ENCODE measurements at places on chromosomes 7 and 10.

GRCh38 chr7:70940597-70940996 lies 191.3 kb upstream of the GALNT17 start:
- DNase-seq: no peak

- DNase-seq: no peak
These were observed 18.6 kb downstream of the FGFR2 start for GRCh38 chr10:121579656-121580055.

DNA sequence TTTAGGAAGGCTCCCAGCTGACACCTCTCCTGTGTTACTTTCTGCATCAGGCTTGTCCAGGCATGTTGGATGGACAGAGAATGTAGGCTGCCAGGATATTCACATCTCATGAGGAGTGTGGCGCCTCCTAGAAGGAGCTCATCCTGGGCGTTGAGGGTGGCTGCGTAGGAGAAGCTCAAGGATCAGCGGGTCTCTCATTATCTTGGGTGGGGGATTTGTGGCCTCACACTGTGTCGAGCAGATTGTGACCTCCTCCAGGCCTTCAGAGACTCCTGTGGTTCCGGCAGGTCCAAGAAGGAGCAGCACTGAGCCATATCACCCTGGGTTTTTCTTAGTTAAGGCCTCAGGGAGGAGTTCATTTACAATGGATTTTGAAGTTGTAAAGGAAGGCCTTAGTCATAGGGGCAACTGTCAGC lies 8.7 kb upstream of the COBL start:
- DNase-seq: no peak

GRCh38 chr10:31352436-31353226 lies 33.6 kb downstream of the ZEB1 start:
- DNase-seq: no peak

DNA sequence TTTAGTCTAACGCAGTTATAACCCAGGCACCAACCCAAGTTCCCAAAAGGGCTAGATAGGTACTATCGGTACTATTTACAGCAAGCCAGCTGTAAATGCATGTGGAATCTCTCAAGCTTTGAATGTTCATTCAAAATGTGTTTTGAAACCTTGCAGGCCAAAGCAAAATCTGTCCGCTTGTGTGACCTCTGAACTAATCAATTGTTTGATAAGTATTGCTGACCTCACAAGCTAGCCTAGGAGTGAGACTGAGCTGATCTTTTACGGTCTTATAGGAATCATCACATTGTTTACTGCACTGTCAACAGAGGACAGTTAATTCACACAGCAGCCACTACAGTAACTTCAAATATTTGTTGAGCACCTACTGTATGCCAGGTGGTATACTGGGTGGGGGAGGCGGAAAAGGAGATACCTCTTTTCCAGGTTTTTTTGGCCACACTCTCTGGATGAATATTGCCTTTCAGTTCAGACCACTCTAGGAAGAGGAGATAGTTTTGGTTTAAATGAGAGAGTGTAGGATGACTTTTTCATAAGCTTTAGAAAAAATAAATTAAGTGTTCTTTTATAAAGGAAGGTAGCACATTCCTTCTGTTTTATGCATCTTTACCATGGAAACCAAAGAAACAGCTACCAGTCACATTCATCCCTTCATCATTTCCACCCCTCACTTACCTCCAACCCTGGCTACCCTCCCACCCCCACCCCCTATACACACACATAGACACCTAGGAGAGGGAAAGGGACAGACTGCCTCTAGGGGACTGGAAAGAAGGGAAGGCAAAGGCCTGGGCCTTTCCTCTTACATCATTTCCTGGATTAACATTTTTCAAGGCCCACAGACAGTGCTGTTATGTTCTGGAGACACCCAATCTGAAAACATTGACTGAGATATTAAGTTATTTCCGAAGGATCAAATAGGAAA lies 2.4 kb downstream of the PAPSS2 start:
- DNase-seq: no peak

- DNase-seq: no peak
These were observed 9.7 kb downstream of the CREM start for GRCh38 chr10:35136263-35136815.

DNA sequence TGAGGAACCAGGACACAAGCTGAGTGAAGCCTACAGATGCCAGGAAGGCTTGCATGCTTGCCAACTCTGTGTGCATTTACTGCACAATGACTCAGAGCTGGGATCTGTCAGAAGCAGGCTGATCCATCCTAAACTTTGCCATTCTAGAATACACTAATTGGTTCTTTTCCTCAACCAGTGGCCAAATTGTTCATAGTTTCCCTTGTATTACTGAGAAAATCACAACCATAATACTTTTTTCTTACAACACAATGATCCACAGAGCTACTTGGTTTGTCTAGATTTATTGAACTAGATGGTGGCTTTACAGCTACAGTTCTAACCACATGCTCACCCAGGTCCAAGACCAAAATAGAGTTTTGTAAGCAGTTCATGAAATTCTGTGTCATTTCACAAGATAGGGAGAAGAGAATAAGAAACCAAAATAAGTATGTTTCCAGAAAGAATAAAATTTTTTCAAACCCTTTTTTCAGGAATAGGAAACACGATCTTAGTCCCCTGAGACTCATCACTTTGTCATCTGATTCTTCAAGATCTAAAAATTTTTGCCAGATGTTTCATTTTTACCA lies 21.0 kb upstream of the LRRC17 start:
- no peak for DNase-seq

DNA sequence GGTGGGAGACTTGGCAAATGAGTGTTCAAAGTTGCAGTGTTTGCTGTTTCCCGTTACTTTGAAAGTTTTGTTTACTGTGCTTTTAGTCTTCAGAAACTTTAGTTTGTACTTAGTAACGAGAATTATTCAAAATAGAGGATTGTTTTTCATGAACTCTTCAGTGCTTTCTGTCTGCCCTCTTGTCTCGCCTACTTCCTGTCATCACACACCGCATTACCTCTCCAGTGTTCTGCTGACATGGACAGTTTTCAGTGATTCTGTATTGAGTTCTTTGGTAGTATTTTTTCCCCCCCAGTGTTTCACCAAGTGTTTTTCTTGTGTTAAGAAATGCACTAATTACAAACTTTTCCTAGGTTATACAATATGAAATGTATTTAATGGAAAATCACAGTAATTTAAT lies 207.0 kb downstream of the MLLT10 start:
- DNase-seq: no peak

GRCh38 chr10:63595072-63595471 lies 73.9 kb downstream of the REEP3 start:
- no peak for DNase-seq

DNA sequence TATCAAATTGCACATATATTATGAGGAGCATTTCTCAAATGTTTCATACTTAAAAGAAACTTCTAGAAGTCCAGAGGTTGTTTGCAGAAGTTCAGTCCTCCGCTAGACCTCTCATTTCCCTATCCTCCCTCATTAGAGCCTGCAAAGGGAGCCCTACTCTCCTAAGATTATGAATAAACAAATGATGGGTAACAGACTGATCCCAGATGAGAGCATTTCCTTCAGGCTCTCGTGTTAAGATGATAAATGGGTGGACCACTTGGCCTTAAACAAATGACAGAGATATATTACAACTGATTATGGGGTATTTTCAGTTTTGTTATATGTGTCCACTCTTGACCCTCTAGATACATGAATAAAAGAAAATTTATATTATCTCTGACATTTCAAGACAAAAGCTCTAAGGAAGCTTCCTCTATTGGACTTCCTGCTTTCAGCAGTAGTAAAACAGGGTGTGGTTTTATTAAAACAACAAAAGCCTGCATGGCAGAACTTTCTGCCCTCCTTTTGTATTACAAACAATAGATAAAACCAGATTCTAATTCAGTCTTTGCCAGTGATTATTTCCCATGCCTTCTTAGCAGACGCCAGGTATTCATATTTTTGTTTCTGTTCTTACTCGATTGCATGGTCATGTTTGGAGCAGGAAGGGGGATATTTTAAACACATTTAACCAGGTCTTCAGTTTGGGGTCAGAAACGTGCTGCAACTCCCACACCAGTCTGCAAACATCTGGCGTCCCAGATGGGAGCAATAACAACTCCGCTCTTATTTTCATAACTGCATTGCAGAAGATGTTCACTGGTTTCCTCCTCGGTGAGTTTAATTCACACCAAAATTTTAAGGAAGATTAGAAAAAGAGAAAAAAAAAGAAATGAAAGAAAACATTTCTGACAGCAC lies 52.4 kb upstream of the FAM204A start:
- no peak for DNase-seq

DNA sequence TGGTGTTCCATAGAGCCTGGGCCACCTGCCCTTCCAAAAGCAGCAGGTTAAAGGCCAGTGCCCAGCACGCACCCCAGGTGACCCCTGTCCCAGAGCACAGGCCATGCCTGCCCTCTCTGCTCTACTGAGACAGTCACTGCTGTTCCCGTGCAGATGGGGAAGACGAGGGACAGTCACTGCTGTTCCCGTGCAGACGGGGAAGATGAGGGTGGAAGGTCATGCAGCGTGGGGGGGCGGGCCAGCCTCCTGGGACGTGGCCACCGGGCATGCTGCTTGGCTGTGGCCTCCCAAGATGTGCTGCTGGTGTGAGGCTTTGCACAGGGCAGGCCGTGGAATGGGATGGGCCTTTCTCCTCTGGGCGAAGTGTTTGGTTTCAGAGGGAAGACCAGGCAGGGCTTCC lies 18.4 kb downstream of the LRRC27 start:
- DNase-seq: no peak

DNA sequence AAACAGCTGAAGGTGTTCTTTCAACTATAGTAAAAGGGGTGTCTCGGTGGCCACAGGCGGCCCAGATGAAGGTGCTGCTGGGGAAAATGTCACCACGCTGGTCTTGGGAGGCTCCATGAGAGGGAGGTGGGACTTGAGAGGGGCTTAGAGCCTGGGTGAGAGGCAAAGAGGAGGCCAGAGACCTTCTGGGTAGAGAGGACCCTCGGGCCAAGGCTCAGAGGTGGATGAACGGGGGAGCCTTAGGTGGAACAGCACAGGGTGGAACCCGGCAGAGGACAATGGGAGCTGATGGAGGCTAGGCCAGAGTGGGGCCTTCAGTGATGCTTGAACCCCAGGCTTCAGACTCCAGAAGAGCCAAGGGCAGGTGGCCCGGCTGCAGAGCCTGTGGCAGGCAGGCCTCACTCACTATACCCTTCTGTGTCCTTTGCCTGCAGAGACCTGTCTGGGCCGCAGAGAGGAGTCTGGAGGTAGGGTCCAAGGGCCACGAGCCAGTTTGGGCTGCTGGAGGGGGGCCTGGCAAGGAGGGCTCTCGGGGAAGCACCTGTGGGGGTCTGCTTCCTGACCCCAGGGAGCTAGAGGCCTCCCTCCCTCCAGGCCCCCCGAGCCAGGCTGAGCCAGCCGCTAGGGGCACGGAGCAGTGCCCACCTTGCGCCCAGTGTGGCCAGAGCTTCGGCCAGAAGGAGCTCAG lies 32.1 kb downstream of the ZNF783 start:
- no peak for DNase-seq

DNA sequence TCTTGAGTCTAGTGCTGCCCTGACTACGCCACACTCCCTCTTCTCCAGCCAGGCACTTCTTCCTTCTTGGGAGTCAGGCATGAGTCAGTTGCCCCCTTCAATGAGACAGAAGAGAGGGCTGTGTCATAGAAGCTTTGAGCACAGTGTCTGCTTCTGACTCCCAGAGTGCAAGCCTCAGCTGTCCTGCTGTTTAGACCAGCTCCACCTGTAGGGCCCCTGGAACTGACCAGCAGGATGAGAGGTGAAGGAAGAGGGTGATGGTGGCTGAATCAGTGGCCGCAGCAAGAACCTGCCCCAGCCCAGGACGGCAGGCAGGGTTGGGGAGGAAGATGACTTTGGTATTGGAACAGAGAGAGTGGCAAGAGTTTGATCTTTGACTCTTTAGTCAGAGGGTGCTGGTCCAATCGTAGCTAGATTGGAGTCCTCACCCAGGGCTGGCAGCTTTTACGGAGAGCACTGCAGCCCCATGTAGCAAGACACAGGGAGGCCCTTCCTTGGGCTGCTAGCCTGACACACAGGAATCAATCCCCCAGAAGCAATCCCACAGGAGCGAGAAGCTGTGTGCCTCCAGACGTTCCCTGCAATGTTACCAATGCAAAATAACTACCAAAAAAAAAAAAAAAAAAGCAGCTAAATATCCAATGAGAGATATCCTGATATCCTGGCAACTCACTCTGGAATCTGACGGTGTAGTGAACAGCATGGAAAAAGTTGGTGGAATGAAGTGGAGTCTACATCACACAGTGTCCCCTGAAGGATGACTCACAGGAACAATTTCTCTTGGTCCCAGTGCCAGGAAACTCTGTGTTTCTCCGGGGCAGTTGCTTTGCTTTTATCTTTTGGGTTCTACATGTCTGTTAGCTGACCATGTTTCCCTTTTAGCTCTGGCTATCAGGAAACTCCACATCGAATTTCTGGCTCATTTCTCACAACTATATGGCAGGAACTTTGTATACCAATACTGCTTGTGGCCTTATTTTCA lies 6.9 kb downstream of the C10orf62 start:
- no peak for DNase-seq

- no peak for DNase-seq
These were observed 97.3 kb downstream of the WNT2 start for GRCh38 chr7:117225536-117225935.

GRCh38 chr7:100118388-100119071 lies 628 bp downstream of the TAF6 start:
- DNase-seq: no peak

Data from stimulated activated CD4-positive, alpha-beta T cell treated with anti-CD3 and anti-CD28 coated beads, Interleukin-1b, Interleukin-23, amount 100 ng/mL, for 1 hour (primary cell).